Activated naive CD4-positive, alpha-beta T cell treated with anti-CD3 and anti-CD28 coated beads, Interleukin-2, amount 50 U/mL, for 16 hours (primary cell): ENCODE measurements at places on chromosomes 7 and 10.

- DNase-seq: no peak
These were observed 89.0 kb upstream of the SVIL start for GRCh38 chr10:29723726-29724125.

DNA sequence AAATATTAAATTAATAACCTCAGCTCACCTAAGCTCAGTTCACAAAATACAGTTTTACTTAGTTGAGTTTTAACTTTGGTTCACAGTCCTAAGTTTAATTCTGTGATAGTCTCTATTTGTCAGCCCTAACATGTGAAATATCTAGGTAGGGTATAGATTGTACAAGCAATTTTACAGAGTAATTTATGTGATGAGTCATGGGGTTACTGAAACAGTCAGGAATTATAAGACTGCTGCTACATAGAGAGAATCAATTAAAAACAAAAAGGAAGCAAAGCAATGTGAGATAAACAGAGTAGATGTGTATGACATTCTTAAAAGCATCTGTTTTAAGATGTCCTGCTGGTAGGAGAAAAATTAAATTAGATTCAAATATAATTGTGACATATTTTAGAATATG lies 1018.2 kb upstream of the KCND2 start:
- no peak for DNase-seq

GRCh38 chr7:27996141-27996540 lies 184.5 kb downstream of the JAZF1 start:
- DNase-seq: no peak

- DNase-seq: no peak
These were observed 686 bp upstream of the MIOS start for GRCh38 chr7:7565746-7566650.

GRCh38 chr7:127974446-127975035 lies 56.7 kb downstream of the LRRC4 start:
- DNase-seq: no peak

DNA sequence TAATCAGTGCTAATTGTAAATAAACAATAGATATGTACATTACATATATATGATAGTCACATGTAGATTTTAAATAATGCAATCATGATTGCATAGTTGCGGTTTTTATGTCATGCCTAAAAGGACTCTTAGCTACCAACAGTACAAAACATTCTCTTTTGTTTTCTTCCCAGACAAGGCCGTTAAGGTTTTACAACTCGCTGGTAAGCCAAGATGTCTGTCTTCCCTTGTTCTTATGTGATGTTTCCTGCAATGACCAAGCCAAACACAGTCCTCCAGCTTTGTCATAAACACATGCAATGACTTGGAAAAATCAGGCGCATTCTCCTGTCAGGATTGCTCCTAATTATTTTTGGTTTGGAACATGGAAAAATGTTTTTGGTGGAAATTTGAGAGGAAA lies 192.3 kb upstream of the GLI3 start:
- DNase-seq: no peak

DNA sequence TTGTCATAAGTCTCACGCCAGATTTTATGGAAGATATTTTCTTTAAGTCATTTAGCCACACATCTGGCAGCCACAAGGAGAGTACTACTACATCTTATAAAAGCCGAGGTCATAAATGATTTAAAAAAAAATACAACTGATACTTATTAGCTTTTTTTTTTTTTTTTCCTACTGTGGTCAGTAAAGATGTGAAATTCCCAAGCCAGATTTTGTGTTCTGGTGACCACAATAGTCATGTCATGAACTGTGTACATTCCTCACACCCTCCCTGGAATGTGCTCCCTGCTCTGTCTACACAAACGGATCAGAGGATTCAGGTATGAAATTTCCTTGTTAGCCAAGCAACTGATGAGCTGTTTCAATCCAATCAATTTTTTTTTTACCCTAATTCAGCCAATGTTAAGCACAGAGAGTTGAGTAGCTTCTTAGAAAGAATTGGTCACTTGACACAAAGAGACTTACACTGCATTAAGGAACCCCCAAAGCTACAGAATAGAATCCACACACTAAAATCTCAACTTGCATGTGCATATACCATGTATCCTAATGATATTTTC lies 54.7 kb downstream of the CHRM2 start:
- DNase-seq: no peak

GRCh38 chr7:150586785-150587152 lies 19.6 kb downstream of the GIMAP4 start:
- no peak for DNase-seq

DNA sequence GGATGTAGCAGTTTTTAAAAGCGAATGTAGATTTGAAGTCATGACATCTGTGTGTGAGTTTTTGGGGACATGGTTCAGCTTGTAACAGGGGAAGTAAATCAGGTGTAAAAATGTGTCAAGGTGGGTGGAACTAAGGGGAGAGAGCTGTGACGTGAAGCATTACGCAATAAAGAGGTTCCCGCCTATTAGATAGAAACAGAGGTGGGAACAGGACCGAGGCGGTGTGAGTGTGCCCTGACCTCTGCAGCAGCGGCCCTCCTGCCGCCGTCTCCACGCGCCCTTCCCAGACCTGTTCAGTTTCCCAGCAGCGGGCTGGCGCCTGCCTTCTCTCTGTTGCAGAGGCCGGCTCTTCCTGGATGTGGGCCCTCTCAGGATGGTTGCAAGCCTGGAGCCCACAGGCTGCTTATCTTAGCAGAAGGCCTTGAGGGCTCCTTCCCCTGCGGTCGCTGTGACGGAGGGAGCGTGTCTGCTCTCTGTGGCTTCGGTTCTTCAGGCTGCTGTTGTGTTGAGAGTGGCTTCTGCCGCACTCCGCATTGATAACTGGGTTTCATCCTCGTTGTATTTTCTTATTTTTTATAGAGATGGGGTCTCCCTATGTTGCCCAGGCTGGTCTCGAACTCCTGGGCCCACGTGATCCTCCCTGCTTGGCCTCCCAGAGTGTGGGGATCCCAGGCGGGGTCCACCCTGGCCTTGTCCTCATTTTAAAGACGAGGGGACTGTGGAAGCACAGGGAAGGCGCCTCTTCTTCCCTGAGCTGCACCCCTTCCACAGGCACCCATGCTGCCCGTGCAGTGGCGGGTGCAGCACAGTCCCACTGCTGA lies 65.0 kb downstream of the DNAJB6 start:
- no peak for DNase-seq

GRCh38 chr7:116731023-116731395 lies 59.0 kb downstream of the MET start:
- DNase-seq: no peak

GRCh38 chr10:131231323-131231964 lies 80.1 kb downstream of the TCERG1L start:
- no peak for DNase-seq

GRCh38 chr7:7183838-7184463 lies 1.6 kb downstream of the C1GALT1 start:
- DNase-seq: no peak

GRCh38 chr10:101938305-101939007 lies 94.9 kb upstream of the KCNIP2 start:
- DNase-seq: no peak

- no peak for DNase-seq
These were observed at the start of gene VWC2 for GRCh38 chr7:49773218-49773935. Gene VWC2 (plus strand): TSS chr7:49773638. CDS start chr7:49775436, 1,798 bp downstream.

DNA sequence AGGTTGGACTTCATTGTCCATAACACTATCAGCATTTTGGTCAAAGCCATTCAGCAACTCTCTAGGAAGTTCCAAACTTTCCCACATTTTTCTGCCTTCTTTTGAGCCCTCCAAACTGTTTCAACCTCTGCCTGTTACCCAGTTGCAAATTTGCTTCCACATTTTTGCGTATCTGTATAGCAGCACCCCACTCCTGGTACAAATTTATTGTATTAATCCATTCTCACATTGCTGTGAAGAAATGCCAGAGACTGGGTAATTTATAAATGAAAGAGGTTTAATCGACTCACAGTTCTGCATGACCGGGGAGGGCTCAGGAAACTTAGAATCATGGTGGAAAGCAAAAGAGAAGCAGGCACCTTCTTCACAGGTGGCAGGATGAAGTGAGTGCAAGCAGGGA lies 198.8 kb downstream of the MTERF1 start:
- DNase-seq: no peak

GRCh38 chr10:70355051-70356021 lies 27.1 kb downstream of the LRRC20 start:
- no peak for DNase-seq

- DNase-seq: no peak
These were observed 116.2 kb downstream of the AVL9 start for GRCh38 chr7:32611201-32612099.

DNA sequence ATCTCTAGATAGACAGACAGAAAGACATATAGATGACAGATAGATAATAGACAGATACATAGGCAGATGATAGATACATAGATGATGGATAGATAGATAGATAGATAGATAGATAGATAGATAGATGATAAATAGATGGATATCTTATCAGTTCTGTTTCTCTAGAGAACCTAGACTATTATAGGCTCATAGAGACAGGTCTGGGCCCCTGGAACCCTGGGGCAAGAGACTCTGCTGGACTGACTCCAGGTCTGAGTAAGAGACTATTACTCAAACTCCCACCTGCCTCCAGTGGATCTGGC lies 58.3 kb downstream of the FRMPD2 start:
- no peak for DNase-seq

GRCh38 chr7:44325201-44325671 lies at the start of gene CAMK2B:
Gene CAMK2B (minus strand): TSS chr7:44325594. CDS start chr7:44325421, 173 bp downstream.
- no peak for DNase-seq
